ENCODE measurements at places on chromosomes 5 and 9.

GRCh38 chr5:80781356-80781755 is 126.6 kb upstream of the DHFR start:
- no peak for DNase-seq

GRCh38 chr5:36006163-36006562 is 15.0 kb upstream of the UGT3A1 start:
- no peak for DNase-seq

GRCh38 chr5:25458628-25459027 is 813.9 kb upstream of the CDH10 start:
- DNase-seq = no peak

DNA sequence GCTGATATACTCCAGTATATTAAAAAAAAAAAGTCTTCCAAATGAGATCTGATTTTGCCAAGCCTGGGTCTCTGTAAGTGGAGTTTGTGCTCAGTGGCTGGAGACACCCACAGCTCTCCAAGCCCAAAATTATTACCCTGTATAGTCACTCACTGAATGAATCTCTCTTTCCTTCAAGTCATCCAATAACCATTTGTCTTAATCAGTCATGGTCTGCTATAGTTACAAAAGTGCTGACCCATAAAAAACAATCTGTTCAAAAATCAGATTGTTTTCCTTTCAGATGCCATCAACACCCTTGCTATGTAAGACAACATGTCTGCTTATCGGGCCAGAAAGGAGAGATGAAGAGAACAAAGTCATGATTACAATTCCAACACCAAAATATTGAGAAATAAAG is 159.4 kb upstream of the FST start:
- DNase-seq = no peak

- DNase-seq = no peak
These were observed at the start of gene TENT4A for GRCh38 chr5:6713274-6714225. Gene TENT4A, plus strand, starts transcription at chr5:6713432. Its CDS starts 552 bp downstream, at chr5:6713984.

Data from activated CD8-positive, alpha-beta memory T cell treated with anti-CD3 and anti-CD28 coated beads for 1 hour (primary cell).